Activated naive CD4-positive, alpha-beta T cell (primary cell): ENCODE measurements at places on chromosomes 16 and 17.

DNA sequence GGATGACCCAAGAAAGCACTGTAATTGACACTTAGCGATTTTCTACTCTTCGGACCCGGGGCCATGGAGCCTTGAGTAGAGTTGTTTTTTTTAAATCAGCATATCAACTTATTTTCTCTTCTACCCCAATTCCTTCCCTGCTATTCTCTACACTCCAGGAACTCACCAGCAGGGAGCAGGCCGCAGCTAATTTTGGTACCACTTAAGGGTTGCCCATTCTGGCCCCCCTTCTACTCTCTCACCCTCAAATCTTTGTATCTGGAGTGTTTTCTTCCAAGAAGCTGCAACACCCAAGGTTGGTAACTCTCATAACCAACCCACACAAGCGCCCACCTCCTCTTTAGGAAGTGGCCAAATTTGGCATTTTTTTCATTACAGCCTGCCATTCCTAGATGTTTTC, 5.5 kb upstream of the ERAL1 start:
- DNase-seq, result no peak

- no peak for DNase-seq
Measured at GRCh38 chr17:54749157-54749556, 151.5 kb upstream of the TOM1L1 start.

- DNase-seq, result no peak
Measured at GRCh38 chr16:53950677-53951076, 246.7 kb downstream of the FTO start.

GRCh38 chr17:77190576-77190975, 49.8 kb downstream of the SEC14L1 start:
- DNase-seq, result no peak

GRCh38 chr16:53159781-53160436, 105.1 kb downstream of the CHD9 start:
- DNase-seq, result no peak

- DNase-seq, result no peak
Measured at GRCh38 chr16:82631701-82632685, 5.2 kb downstream of the CDH13 start.

DNA sequence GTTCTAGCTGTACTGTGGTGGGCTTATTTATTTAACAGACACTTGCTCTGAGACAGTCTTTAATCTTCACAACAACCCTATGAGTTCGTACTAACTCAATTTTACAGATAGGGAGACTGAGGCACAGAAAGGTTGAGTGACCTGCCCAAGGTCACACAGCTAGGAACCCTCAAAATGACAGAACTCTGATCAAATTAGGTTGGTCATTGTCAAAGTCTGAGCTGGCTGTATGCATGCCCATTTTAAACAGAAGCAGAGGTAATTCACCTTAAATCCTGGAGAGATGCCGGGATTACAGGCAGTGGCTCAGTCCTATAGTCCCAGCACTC, 24.9 kb downstream of the LAT start:
- no peak for DNase-seq

GRCh38 chr17:37476431-37477120, 13.1 kb upstream of the DUSP14 start:
- no peak for DNase-seq

DNA sequence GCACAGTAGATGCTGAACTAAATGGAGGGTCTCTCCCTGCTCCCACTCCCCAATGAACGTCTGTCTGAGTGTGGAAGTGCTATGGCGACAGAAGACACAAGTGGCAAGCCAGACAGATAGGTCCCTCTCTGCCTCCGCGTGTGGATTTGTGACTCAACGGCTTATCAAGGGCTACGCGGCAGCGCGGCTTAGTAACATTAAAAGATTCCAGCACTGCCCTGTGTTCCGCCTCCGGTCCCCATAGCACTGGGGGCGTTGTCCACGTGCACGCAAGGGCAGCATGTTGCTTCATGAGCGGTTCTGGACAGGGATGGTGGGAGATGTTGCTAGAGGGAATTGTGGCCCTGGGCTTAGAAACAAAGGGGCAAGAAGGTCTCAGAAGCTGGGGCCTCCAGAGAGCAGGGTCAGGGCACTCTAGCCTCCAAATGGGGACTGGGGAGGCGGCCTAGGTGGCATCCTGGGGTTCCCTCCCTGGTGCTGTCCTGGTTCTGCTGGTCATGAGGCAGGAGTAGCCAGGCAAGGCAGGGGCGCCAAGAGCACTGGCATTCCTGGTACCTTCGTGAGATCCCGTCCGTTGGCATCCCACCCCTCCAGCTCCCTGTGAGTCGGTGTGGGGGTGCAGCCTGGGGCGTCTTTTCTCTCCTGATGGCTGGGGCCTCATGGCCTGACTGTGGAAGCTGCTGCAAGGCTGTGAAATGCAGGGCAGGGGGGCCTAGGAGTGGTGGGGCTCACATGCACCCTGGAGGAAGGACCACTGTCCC, 9.1 kb downstream of the CRHR1 start:
- no peak for DNase-seq
